Effector memory CD8-positive, alpha-beta T cell (primary cell): ENCODE measurements at places on chromosomes 2 and 18.

DNA sequence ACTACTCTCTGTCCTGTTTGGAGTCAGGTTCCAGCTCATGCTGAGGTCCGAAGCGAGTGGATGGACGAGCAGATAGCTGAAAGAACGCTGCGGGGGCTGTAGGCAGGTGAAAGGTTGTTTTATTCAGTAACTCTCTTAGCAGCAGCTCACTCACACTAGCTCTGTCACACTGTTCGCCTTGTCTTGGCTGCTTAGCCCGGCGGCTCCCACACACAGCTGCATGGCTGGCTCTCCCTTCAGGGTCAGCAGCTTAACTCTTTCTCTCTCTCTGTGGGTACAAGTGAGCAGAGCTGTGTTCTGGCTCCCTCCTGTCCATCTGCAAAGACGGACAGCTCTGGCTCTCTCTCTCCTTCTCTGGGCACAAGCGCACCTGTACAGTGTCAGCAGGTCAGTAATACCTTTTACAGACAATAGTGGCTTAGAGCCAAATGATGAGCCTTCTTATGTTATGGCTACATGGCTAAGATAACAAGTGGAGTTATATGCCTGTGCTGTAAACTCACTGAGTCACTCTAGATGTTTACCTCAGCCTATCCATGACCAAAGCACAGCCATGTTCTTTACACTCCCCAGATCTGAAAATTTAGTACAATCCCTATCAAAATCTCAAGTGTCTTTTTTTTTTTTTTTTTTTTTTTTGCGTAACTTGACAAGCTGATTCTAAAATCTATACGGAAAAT is 149.3 kb downstream of the GALNT1 start:
- no peak for DNase-seq

- DNase-seq, result no peak
Measured at GRCh38 chr2:10478298-10478625, 30.1 kb upstream of the ODC1 start.

- DNase-seq, result no peak
Measured at GRCh38 chr2:54770211-54770610, 46.7 kb downstream of the EML6 start.

DNA sequence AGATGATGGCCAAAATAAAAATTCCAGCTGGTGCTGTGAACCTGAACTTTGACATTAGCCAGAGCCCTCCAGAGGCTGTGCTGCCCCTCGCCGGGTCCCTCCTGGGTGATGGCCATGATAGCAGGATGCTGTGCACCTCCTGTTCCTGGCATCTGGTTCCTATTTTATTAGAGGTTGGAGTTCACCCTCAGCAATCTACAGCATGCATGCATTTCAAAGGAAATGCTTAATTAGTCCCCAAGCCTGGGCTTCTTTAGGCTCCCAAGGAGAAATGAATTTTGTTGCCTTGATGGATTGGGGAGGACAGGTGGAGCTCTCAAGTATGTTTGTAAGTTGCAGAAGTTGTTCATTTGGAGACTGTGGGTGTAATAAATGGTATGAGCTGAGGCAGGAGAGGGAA is 166.9 kb downstream of the GLI2 start:
- no peak for DNase-seq

DNA sequence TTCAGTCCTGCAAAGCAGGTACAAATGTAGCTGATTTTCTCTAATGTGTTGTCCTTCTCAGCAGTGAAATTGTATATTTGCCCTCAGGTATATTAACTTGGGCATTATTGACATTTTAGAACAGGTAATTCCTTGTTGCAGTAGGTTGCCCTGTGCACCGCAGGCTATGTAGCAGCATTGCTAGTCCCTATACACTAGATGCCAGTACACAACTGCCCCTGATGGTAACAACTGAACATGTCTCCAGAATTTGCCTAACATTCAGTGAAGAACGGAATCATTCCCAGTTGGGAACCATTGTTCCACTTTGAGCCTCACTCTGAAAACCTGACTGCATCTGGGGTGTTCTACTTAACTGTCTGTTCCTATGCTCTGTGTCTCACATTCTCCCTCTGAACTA is 23.1 kb upstream of the TFPI start:
- DNase-seq, result no peak

- no peak for DNase-seq
Measured at GRCh38 chr2:16170675-16171424, 230.5 kb downstream of the MYCN start.

DNA sequence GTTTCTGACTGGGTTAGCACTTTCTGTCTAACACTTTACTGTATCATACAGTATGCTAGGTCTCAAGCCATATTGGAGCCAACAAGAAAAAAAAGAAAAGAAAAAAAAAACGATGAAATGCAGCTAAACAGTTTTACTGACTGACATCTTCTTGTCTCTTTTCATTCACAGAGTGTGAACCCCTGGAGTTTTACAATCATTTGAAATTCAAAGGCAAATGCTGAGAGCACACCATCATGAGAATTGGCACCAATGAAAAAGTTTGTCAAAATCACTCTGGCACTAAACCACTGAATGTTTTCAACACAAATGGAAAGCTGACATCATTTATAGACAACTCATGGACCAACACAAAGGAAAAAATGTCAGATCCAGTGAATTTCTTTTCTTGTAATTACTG is 513.3 kb downstream of the LRRTM4 start:
- DNase-seq, result no peak

DNA sequence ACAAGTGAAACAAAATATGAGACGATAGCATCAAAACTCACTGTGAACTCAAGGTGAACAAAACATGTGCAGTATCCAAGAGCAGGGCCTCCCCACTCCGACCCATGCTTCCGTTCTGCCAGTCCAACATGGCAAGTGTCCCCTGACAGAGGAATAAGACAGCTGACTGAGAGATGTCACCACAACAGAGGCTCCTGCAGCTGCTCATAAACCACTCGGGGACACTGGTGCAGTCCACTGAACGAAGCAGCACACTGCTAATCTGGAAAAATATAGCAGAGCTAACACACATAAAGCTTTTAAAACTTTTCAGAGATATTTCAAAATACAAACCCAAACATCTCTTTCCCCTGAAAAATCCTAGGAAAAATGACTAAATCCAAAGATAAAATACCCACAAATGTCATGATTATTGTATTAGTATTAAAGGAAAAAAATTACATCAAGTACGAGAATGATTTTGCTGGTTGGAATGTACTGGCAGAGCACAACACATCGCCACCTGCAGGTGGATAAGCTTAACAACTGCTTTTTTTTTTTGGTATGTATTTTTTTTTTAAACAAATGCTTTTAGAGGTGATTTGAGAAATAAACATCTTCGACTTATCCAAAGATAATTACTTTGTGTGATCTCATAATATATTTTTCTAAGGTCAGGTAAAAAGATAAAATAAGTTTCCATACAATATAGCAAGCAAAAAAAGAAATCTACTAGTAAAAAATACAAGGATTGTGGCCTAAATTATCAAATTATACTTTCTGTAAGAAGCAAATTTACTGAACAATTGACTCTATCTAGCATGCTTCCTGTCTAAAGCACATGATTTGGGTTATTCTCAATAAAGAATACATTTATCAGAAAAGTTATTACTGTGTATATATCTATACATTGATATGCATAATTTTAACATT is 18.6 kb downstream of the THADA start:
- DNase-seq, result no peak

DNA sequence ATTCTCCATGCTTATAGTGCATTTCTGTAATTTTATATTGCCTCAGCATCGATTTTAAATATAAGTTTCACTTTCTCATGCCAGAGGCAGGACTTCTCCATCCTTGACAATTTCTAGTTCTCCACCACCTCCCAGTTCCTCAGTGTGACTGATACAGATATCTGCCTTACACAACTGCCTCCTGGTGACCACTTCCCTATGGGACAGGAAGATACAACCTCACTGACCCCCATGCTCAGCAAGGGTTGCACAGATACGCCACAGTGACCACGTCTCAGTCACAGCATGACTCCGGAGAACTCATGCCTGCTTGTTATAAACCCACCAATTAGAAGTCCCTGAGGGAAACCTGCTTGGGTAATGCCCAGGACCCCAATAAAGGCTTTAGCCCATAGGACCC is 284.0 kb upstream of the MC4R start:
- DNase-seq, result no peak

DNA sequence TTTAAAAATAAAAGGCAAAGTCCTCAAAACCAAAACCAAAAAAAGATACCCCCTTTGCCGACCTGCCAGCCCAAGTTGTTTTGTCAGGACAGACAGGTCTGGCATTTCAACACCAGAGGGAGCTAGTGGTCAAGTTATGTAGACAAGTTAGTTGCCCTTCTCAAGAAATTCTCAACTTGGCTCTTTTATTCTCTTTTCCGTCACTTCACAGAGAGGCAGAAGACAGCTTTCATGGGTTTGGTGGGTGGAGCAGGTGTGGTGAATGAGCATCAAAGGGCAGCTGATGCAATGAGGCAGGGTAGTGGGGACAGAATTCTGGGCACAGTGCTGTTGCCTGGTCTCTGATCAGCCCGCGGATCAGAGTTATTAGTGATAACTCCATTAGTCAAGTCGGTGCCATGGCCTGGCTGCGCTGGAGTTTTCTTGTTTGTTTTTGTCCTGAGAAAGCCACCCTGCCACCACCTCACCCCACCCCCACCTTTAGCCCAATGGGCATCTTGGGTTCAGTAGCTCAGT is 303.7 kb upstream of the EPAS1 start:
- peak; percentile 47 for DNase-seq

- DNase-seq, result no peak
Measured at GRCh38 chr2:5507367-5507766, 184.8 kb upstream of the SOX11 start.

DNA sequence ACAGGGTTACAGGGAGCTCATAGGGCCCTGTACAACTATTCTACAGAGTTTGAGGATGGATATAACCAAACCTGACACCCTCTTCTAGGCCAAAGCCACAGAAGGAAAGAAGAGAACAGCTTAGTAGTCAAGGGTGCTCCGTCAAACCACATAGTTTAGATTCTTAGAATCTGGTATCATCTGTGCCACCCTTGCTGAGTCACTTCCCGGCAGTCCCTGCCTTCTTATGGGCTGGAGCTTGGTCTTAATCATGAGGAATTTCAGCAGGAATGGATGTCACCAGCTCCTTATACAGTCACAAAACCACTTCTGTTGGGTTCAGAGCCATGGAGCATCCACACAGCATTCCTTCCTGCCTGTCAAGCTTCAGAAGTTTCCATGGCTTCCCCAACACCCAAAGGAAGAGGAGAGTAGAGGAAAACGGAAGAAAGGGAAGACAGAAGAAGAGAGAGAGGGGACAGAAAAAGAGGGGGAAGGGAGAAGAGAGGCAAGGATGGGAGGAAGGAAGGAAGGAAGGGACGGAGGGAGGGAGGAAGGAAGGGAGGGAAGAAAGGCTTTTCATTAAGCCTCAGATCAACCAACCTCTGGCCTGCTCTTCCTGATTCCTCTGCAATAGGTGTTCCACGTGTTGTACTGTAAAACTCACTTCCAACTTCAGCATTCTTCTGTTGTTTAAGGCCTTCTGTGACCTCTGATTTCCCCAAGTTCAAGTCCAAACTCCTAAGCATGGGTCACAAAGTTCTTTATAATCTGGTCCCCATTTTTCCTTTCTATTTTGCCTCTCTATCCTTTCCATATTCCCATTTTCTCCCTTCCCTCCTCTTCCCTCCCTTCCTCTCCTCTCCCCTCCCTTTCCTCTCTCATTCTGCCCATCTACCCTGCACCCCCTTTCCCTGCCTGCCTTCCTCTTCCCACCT is 246.1 kb upstream of the TNP1 start:
- DNase-seq, result no peak

GRCh38 chr2:199488772-199489400 is 31.1 kb upstream of the SATB2 start:
- DNase-seq, result peak; percentile 38

DNA sequence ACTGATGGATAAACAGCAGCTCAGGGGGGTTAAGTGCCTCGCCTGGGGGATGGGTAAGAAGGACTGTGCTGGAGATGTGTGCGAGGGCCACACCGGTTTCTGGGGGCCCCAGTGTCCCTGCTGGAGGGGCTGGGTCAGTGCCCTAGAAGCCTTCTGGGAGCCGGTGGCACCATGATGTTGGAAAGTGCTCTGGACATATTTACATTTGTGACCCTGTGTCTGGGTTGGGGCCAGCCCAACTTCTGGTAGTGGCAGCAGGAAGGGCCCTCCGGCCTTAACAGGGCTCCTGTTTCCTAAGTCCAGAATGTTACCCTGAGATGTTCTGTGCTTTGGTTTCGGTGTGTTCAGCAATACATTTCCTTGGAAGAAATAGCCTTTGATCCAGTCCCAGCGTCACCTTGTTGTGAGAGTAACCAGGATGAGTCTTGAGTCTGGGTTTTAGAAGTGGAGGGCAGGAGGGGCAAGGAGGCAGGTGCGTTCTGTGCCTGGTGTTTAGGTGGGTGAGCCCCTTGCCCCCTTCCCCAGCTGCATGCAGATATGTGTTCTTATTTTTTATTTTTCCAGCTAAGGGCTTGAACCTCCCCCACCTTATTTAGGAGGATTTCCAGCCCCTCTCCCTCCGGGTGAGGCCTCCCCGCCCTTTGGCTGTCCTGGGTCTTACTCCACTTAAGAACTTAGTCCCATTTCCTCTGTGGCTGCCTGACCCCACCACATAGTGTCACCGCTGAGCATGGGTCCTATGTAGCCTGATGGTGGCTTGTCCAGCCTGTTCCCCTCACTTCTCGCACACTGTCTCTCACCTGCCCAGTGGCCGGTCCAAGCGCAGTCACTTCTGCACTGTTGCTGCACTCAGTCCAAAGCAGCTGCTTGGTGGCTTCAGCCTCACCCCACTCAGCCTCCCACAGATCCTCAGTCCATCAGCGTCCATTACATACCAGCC is 132.7 kb upstream of the HS6ST1 start:
- DNase-seq, result no peak

DNA sequence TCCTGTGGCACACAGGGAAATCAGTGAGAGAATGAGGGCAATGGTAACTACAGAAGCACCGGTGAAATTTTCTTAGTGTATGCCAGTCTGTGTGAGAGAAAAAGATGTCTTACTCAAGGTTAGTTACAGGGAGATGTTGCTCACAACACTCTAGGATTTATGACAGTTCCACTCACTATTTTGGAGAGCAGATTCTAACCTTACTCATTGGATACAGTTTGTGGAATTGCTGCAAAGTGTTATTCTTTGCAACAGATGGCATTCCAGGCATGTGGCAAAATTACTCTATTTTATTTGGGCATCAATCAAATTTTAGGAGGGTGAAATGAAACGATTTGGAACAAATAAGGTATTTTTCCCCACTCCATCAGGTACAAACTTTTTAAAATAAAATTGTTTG is 449.1 kb downstream of the PIK3C3 start:
- no peak for DNase-seq

GRCh38 chr18:21141668-21142422 is 30.2 kb upstream of the ROCK1 start:
- no peak for DNase-seq

- DNase-seq, result no peak
Measured at GRCh38 chr2:70046534-70046933, 40.7 kb upstream of the PCBP1 start.

GRCh38 chr18:58909521-58909920 is 44.8 kb downstream of the ZNF532 start:
- DNase-seq, result no peak
